T-helper 2 cell (primary cell): ENCODE measurements at places on chromosomes 7 and 10.

GRCh38 chr7:1992554-1992953 is 240.2 kb downstream of the MAD1L1 start:
- no peak for DNase-seq

GRCh38 chr10:6617309-6618076 is 37.4 kb upstream of the PRKCQ start:
- no peak for DNase-seq

GRCh38 chr7:24820730-24821044 is 63.4 kb upstream of the GSDME start:
- DNase-seq = no peak

DNA sequence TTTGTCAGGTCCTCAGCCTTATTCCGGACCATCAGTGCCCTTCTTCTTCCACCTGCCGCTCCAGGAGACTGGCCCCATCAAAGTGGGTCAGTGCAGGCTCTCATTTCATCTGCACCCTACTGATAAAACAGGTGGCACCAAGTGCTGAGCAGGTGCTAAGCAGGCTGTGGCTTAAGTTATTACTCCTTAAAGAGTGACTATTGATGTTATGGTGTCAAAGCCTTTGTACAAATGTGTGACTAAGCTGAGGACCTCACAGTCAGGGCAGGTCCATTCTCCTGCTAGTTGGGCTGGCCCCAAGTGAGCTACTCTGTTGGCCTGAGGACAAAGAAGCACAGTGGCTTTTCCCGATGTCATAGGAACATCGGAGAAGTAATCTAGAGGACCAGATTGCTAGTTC is 11.2 kb upstream of the CALD1 start:
- no peak for DNase-seq

DNA sequence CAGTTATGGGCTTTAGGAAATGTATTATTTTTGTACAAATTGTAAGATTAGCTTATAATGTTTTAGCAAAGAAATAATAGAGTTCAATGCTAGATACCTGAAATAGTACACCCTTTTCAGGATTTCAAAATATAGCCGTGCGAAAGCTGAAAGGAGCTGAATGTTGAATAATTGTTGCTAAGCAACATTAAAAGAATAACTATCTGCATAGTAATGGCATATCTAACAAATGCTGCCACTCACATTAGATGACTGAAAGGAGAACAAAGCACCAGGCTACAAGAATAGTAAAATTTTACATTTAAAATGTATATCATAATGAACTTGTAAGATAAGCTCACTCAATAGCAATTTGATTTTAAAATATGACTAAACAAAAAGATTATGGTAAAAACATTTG is 82.5 kb downstream of the SDHAF3 start:
- DNase-seq = no peak

GRCh38 chr7:85261336-85261735 is 74.5 kb upstream of the SEMA3D start:
- no peak for DNase-seq

DNA sequence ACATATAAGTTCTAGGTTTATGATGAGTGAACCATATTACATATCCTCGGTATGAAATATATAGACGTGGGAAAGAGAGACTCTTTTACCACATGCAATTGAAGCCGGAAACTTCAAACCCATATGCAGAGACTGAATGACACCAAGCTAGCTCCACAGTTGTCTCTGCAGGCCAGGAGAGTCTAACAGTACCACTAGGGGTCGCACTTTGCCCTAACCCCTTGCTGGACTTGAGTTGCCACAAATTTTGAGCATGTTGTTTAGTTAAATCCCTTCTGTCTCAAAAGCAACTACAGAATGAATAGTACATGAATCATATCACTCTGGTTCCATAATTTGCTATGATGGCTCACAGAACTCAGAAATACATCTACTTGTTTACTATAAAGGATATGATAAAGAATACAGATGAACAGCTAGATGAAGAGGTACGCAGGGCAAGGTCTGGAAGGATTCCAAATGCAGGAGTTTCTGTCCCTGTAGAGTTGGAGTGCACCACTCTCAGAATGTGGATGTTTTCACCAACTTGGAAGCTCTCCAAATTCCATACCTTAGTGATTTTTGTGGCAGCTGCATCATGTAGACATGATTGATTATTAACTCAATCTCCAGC is 112.4 kb upstream of the YAE1 start:
- DNase-seq = no peak

DNA sequence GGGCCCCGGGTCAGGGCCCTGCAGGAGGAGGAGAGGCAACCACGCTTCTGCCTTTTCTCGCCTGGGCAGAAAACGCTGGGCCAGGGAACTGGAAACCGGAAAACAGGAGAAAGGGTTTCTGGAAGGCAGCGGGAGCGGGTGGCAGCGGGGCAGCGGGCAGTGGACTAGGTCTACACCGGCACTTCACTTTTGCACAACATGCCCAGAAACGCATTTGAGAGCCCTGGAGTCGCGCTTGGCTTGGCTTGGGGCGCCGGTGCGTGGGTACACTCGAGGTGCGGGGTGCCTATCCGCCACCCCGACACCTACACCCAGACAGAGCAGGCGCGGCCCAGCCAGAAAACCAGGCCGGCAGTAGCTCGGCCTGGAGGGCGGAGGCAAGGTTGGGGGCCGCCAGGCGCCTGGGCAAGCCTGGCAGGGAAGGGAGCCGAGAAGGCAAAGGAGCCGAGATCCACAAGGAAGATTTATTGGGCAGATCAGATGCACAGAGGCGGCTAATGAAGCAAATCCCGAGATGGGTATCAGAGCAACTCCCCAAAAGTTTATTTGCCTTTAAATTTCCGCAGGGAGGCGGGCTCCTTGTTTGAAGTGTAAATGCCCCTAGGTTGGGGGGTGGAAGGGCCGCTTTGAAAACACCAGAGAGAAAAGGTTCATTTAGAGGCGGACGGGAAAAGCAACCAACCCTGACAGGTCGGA is 3.2 kb upstream of the PAX2 start:
- no peak for DNase-seq

GRCh38 chr7:19520392-19520791 is 188.4 kb downstream of the POLR1F start:
- DNase-seq = no peak

GRCh38 chr10:131997366-131998049 is 15.8 kb upstream of the BNIP3 start:
- no peak for DNase-seq

DNA sequence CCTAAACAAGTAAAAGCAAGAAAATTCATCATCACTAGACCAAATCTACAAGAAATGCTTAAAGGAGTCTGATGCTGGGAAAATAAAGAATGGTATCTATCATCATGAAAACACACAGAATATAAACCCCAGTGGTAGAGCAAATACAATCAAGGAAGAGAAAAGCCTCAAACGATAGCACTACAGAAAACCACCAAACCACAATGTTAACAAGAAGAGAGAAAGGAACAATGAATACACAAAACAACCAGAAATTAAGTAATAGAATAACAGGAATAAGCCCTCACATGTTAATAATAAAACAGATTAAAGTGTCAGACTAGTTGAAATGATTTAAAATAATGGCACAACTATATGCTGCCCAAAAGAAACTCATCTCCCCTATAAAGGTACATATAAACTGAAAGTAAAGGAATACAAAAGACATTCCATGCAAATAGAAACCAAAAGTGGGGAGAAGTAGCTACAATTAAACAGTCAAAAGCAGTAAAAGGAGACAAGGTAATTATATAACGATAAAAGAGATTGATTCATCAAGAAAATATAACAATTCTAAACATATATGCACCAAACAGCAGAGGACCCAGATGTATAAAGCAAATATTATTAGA is 77.3 kb downstream of the JMJD1C start:
- no peak for DNase-seq

- no peak for DNase-seq
Measured at GRCh38 chr7:33903791-33904680, 1.3 kb upstream of the BMPER start.

DNA sequence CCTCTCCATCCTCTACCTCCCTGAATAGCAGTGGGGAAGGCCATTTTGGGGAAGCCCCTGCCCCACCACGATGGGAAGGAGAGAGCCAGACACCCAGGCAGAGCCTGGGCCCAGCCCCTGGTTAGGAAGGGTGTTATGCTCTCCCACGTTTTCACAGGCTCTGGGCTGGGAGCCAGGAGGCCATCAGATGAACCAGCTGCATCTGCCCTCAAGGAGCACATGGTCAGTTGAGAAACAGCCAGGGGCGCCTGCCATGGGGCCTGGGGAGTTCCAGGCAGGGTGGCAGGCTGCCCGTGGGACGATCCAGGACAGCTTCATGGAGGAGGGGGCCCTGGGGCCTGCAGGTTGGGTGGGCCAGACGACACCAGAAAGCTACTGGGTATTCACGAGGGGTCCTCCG is 47.5 kb downstream of the CAMK2B start:
- peak; percentile 1 for DNase-seq

DNA sequence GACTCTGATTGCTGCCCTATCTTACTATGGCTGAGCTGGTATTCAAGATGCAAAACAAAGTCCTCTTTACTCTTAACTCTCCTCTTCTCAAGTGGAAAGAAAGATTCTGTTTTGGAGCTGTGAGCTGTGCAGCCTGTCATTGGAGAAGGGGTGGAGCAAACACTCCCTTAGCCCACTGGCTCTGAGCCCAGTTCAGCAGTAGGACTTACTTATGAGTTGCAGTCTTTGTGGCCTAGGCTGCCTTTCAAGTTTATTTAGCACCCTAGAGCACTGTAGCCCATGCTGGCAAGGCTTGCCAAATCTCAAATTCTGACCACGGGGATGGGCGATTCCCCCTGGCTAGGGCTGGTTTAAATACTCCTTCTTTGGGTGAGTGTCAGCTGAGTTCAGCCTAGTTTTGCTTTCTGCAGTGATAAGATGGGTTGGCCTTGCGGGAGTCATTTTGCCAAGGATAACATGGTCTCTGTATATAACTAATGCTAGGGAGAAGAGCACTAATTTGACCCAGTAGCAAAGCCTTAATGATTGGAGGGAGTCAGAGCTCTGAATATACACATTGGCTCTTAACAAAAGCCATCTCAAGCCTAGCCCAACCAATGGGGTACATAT is 110.2 kb downstream of the MYO3A start:
- DNase-seq = no peak

- DNase-seq = no peak
Measured at GRCh38 chr10:43822631-43823580, 174.2 kb upstream of the ZNF32 start.

DNA sequence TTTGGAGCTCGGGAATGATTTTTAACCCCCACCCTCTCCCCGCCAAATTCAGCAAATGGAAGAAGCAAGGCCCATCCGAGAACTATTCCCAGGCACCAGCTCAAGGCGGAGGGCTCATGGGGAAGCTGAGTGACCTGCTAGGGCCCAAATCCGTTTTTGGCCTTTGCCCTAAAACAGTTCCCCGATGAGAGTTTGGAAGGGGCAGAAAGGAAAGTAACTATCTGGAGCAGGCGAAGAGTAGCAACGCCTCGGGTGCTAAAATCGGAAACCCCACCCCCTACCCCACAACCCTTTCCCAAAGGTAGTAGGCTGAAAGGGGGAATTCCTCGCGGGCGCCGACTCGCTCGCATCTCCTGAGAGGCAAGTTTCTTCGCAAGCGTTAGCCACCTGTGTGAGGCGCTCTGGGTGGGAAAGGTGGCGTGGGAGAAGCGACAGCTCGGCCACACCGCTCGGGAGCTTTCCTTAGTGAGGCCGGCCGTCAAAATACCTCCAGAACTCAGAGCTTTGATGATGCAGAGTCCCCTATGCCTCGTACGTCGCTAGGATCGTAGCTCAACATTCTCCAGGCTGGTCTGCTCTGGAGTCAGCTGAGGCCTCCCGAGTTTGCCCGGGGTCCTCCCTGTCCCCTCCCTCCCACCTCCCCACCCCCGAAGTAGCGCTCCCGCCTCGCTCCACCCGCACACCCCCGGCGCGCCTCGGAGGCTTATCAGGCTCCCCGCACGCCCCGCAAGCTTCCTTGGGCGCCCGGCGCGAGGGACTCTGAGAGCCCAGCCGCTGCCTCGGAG is 642 bp upstream of the PRKG1 start:
- DNase-seq = no peak

GRCh38 chr10:69328380-69328735 is 50.1 kb downstream of the HK1 start:
- no peak for DNase-seq

- no peak for DNase-seq
Measured at GRCh38 chr7:151663382-151664100, 143.8 kb upstream of the RHEB start.

- DNase-seq = no peak
Measured at GRCh38 chr10:121262774-121263430, 335.3 kb downstream of the FGFR2 start.

DNA sequence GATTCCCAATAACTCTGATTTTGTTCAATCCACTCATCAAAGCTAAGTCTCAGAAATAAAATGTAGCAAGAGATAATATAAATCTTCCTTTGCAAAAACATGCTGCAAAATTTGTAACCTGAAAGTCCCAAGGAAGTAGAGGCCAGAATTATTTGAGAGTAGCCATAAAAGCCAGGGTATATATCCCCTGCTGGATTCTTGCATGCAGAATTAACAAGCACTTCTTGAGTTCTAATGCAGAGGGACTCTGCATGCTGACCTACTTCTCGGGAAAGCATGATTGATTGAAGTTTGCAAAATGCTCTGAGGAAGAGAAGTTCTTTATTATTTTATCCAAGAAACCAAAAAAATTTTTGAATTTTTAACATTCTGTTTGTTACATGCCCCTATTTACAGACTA is 121.6 kb downstream of the THSD7A start:
- DNase-seq = no peak

DNA sequence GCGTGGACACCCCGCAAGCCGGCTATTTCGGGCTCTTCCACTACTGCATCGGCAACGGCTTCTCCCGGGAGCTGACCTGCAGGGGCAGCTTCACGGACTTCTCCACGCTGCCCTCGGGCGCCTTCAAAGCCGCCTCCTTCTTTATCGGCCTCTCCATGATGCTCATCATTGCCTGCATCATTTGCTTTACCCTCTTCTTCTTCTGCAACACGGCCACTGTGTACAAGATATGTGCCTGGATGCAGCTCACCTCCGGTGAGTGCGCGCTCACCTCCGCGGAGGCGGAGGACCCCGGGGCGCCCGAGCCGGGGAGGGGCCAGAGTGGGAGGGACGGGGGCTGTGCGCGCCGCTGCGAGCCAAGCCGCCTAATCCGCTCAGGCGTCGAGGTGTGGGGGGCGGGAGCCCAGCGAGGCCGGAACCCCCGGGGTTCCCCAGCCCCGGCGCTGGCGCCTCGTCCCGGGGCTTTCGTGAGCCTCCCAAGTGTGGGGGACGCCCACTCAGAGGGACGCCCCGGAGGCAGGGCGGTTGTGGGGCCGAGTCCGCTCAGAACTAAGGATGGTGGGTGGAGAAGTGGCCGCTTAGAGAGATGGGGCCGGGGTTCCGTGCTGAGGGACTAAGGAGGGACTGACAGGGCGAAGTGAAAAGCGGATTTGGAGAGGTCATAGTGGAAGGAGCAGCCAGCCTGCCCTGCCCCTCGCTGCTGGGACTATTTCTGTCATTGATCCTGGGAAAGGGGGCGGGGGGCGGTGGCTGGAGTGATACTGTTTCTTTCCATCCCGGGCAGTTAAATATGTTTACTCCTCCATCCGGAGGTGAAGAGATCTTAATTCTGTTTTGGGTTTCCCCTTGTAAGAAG is 795 bp downstream of the LHFPL3 start:
- DNase-seq = no peak

- DNase-seq = no peak
Measured at GRCh38 chr10:12509794-12510100, 160.4 kb downstream of the CAMK1D start.
